ENCODE measurements at places on chromosomes 5 and 9.

DNA sequence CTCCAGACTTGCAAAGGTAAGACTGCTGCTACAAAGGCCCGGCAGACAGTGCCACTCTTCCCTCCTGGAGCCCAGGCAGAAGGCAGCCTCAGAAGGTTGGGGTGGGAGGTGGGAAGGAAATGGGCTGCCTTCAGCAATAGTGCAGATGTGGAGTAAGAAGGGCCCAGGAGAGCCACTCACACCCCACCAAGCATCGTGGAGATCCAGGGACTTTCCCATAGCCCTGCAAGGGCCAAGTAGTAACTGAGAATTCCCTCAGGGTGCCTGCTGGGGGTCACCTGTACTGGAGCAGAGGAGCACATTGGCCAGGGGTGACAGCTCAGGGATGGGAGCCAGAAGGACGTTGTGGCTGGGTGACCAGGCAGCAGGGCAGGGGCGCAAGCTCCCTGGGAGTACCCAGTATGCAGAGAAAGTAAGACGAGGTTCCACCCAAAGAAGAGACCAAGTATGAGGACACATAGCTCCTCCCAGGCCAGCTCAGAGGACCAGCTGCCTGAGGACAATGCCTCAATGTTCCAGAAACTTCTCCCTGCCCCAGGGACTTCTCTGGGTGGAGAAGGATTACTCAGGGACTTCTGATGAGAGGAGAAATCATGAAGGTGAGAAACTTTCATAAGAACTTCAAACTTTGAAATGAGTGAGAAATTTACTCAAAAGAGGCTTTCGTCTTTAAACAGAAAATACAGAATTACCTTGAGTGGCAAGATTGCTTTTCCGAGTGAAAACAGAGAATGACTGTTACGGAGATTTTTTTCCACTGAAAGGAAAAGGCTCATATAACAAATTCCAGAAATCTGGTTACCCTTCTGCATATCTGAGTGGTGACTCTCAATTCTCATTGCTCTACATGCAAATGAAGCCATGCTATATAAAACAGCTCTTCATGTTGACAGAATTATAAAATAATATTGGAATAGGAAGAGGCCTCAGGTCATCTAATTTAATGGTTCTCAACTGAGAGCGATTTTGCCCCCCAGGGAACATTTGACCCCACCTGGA lies 87.9 kb upstream of the TRIO start:
- DNase-seq = no peak

DNA sequence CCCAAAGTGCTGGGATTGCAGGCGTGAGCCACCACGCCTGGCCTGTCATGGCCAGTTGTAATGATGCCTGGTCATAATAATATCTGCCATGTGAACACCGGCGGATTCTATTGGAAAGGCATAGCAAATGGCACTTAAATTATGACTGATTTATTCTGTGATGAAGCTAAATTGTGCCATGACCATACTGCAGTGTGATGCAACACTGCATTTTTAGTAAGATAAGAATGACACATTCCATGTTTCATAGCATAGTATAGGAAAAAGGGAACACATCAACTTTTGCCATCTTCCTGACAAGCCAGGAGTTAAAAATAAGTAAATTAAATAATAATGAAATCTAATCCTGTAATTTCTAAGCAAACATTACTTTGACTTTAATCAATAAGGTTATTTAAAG lies 30.4 kb upstream of the BICD2 start:
- no peak for DNase-seq

- DNase-seq = no peak
Measured at GRCh38 chr5:153755913-153756500, 265.5 kb downstream of the GRIA1 start.

- DNase-seq = no peak
Measured at GRCh38 chr5:179495906-179496455, 54.4 kb upstream of the RUFY1 start.

DNA sequence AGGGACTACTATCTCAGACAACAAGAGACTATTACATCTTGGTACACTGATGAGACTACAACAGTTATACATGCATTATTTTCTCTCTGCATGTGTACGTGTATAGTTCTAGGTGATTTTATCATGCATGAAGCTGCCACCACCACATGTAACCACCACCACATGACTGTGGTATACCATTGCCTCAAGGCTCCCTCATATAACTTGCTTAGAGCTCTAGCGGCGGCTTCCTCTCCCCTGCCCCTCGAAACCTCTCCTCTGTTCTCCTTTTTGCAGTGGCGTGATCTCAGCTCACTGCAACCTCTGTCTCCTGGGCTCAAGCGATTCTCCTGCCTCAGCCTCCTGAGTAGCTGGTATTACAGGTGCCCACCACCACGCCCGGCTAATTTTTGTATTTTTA lies 162.3 kb downstream of the AOPEP start:
- DNase-seq = no peak

DNA sequence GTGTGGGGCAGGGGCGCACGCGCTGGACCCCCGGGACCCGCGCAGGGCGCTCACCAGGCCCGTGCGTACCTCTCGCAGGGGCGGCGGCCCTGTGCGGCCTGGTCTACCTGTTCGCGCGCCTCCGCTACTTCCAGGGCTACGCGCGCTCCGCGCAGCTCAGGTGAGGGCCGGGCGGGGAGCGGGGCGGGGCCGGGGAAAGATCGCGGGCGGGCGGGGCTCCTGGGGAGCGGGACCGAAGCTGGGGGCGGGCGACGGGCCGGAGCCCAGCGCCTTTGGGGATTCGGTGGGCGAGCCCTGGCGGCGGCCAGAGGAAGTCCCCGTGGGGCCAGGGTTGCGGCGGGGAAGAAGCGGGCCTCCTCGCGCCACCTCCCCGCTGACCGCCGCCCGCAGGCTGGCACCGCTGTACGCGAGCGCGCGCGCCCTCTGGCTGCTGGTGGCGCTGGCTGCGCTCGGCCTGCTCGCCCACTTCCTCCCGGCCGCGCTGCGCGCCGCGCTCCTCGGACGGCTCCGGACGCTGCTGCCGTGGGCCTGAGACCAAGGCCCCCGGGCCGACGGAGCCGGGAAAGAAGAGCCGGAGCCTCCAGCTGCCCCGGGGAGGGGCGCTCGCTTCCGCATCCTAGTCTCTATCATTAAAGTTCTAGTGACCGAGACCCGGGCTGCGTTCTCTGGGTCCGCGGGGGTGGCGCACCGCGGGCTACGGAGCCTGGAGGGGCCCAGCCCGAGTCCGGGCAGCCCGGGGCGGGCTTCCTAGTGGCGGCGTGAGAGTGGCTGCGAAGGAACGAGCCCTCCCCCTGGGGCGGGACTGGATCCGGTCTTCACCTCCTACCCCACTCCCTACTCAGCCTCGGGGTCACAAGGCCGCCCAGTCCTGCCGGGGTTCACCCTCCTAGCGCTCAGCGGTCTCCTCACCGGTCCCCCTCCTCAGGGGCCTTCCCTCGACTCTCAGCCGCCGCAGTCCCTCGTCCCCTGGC lies 2.4 kb downstream of the LTC4S start:
- DNase-seq = peak; percentile 60

- no peak for DNase-seq
Measured at GRCh38 chr9:20144197-20144596, 355.4 kb upstream of the SLC24A2 start.

DNA sequence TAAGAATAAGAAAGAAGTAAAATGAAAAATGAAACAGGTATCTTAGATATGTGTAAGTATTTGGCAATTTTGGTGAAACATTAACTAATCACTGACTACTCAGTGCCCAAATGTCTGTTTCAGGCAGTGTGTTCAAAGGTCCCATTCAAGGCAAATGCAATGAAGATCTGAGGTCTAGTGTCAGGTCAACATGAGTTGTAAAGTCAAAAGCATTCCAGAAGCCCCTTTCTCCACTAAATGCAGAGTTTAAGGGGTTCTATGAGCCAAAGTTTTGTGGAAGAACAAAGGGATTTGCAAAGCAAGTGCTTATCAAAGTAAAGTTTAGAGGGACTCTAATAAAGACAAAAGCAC lies 71.0 kb upstream of the GPBP1 start:
- DNase-seq = no peak

DNA sequence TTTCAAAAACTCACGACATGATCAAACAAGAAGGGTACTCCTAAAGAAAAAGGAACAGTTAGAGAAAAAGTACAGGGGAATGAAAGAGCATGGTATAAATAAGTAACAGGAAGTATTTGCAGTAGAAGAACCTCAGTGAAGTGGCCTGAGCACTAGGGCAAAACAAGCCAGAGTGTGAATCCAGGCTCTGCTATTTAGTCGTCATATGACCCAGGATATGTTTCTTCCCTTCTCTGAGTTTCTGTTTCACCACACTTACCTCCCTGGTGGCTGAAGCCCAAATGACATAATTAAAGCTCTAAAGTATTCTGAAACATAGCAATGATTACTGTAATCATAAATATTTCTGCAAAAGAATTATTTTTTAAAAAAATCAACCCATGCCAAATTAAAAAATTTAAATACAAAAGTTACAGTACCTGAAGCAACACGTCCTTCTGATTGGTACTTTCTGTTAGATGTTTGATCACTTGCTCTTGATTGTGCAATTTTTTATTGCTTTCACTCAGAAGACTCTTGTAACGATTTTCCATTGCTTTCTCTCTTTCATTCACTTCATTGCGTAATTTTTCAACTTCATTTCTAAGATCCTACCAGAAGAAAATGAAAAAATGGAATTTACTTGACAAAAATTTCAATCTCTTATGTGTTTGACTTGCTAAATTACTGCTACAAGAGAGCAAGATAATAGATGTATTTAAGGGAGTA lies 88.9 kb downstream of the CDK5RAP2 start:
- peak; percentile 40 for DNase-seq

GRCh38 chr5:153704110-153704509 lies 213.6 kb downstream of the GRIA1 start:
- no peak for DNase-seq

DNA sequence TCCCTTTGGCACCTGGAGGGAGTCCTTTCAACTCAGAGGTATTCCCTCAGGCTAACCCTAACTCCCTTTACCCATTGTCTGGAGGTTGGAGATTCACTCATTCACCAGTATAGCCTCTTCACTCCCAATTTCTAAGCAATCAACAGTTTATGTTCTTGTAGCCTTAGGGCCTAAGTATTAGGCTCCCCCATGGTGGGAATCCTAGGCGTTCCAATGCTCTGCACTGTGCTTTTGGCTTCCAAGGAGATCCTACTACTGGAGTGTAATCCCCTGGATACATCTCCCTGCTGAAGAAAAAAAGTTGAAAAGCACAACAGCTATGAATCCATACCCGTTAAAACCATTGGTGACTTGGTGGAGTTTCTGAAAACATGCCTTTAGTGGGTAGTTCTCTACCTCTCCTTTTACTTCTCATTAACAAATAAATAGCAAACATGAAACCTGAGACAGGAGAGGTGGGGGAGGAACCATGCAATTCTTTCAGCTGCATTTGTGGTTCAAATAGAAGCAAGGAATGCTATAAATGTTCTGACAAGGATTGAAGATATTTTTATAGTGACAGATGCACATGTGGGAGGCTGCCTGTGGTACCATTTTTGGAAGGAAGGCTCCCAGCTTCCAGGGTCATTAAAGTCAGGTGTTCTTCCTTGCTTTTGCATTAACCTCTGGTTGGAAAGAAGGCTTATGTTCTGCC lies 397.1 kb downstream of the DMAC1 start:
- no peak for DNase-seq

DNA sequence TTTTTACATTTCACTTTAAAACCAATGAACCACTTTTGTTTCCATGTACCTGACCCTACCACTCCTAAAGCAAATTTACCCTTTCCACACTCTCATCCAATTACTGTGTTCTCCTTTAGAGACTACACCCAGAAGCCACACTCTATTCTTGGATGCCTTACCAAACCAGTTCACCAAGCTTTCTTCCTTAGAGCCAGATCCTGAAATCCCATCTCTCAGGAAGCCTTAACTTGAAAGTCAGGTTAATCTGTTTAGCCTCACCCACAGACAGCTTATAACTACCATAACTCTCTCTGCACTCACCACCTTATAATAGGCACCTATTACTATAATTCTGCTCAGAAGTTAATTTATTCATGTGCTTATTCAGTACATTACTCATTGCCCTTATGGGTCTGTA lies 4.3 kb downstream of the CSNK1A1 start:
- no peak for DNase-seq

DNA sequence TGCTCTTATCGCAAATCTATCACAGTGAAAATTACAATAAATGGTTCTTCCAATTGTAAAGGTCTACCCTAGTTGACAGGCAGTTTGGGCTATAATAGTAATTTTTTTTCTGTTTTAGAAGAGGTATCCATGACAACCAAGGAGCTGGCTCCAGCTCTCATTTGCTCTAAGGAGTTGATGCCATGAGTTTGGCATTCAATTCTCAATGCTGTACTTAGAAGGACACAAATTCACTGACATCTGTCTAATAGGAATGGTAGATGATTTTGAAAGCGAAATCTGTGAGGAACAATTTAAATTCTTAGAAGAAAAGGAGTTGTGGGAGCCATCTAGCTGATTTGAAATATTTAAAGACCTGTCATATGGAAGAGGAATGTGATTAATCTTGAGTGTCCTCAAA lies 203.6 kb upstream of the DAB2 start:
- no peak for DNase-seq

DNA sequence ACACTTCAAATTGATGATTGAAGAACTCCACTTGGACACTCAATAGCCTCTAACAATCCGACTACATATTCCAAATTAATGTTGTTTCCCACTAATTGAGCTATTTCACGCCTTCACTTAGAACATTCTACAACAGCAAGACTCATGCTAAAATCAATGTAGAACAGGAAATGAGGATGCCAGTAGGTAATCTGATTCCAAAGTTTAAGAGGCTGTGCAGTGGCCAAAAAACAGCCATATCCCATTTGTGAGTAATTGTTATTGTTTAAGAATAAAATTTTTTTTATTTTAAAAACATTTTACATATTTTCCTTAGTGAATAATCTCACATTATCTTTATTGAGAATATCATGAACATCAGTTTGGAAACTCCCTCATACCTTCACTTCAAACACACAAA lies 35.7 kb upstream of the GHR start:
- DNase-seq = no peak

DNA sequence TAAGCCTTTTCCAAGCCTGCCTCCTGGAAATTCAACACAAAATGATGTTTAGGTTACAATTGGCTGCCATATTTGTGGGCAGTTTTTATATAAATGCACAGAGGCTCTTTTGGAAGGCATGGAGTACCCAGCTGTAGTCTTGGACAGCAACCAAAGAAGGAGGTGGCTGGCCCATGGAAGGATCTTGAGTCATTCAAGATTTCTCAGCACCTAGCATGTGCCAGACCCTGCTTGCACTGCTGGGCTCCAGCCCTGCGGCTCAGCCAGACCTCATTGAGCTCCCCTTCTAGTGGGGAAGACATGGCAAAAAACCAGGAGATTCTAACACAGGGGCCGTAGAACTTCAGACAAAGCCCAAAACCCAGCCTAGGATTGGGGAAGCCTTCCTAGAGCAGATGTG lies 22.1 kb downstream of the JADE2 start:
- no peak for DNase-seq

DNA sequence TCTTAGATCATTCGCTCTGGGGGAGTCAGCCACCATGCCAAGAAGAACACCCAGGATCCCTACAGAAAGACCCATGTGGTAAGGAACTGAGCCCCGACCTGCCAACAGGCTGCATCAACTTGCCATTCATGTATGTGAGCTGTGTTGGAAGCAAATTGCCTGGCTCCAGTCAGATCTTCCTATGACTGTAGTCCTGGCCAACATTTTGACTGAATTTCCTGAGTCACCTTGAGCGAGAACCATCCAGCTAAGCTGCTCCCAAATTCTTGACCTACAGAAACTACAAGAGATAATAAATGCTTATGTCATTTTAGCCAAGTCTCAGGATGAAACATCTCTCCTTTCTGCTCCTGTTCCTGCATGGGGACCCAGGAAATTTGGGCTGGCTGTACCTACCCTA lies 40.0 kb upstream of the SLC44A1 start:
- no peak for DNase-seq
